Tibial artery (tissue), 4 donors: ENCODE measurements at places on chromosomes 2 and 18.

DNA sequence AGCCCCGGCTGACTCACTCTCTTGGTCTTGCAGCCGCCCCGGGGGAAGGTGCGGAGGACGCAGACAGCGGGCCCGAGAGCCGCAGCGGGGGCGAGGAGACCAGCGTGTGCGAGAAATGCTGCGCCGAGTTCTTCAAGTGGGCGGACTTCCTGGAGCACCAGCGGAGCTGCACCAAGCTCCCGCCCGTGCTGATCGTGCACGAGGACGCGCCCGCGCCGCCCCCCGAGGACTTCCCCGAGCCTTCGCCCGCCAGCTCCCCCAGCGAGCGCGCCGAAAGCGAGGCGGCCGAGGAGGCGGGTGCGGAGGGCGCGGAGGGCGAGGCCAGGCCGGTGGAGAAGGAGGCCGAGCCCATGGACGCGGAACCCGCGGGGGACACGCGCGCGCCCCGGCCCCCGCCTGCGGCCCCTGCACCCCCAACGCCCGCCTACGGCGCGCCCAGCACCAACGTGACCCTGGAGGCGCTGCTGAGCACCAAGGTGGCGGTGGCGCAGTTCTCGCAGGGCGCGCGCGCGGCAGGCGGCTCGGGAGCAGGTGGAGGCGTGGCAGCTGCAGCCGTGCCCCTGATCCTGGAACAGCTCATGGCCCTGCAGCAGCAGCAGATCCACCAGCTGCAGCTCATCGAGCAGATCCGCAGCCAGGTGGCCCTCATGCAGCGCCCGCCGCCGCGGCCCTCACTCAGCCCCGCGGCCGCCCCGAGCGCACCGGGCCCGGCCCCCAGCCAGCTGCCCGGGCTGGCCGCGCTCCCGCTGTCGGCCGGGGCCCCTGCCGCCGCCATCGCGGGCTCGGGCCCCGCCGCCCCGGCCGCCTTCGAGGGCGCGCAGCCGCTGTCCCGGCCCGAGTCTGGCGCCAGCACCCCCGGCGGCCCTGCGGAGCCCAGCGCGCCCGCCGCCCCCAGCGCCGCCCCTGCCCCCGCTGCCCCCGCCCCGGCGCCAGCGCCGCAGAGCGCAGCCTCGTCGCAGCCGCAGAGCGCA lies 12.7 kb downstream of the SALL3 start:
- DNase-seq, result no peak

- DNase-seq, result peak; percentile 67
These were observed 18.4 kb downstream of the SH2D6 start for GRCh38 chr2:85436836-85437487.

GRCh38 chr18:73535990-73536389 lies 611.6 kb downstream of the FBXO15 start:
- DNase-seq, result no peak

DNA sequence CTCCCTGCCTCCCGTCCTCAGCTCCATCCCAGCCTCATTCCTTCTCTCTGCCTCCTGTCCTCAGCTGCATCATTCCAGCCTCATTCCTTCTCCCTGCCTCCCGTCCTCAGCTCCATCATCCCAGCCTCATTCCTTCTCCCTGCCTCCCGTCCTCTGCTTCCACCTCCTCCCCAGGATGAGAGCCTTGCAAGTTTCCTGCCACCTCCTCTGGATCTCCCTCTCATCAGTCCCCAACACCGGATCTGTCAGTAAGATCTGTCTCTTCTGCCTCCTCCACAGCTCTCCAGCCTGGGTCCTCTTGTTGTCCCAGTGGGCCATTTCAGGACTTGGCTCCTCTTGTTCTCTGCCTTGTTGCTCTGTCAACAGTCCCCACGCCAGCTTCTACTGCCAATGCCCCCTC lies 130.9 kb downstream of the NDUFA10 start:
- peak; percentile 35 for DNase-seq

DNA sequence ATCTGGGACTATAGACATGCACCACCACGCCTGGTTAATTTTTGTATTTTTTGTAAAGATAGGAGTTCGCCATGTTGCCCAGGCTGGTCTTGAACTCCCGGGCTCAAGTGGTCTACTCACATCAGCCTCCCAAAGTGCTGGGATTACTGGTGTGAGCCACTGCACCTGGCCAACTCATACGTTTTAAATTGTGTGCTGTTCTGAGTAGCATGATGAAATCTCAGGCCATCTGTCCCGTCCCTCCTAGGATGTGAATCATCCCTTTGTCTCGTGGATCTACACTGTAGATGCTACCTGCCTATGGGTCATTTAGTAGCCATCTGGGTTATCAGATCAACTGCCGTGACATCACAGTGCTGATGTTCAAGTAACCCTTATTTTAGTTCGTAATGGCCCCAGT lies 38.5 kb upstream of the RMP24 start:
- no peak for DNase-seq

- no peak for DNase-seq
These were observed 152.5 kb downstream of the DTNA start for GRCh38 chr18:34862561-34862960.

DNA sequence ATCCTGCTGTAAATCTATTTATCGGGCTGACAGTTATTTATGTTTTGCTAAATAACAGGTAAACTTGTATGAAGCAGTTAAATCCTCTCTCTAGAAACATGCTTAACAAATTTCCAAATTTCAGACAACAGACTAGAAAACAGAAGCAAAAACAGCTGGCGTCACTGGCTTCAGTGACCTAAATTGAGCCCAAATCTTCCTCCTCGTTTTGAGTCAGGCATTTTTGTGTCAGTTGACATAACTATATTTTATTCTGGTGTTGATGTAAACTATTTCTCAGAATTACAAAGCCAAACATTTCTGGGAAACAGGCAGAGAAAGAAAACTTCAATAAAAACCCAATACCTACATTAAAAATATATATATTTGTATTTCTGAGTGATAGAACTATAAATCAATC lies 21.7 kb downstream of the RBMS1 start:
- DNase-seq, result no peak

DNA sequence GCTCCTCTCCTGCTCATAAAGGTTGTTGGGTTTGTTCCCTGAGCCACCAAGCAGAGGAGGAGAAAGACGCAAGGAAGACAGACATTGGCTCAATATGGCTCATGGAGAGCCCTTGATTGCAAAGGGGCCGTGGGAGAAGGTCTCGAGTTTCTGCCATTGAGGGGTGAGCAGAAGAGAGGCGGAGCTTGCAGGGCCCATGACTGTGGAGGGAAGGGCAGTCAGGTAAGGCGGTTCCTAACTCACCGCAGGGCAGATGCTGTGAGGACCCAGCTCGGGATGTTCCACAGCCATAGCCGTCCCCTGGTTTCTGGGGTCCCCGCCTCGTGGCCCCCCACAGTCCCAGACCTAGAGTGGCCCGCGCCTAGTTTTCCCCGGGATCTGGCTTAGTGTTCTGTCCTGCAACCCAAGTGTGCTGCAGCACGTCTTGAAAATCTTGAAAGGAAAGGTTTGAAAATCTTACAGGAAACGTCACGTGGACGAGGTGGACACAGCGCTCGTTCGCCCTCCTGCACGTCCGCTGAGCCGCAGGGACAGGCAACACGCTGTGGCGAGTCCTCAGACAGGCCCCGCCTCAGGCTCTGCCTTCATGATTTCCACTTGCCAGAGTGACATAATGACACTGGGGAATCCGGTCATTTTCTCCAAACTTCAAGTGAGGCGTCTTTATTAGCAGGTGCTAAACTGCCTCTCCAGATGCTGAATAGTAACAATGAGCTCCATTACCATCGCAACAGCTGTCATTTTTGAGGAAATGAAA lies 105.5 kb upstream of the HDAC4 start:
- no peak for DNase-seq

GRCh38 chr2:30702694-30703093 lies 104.6 kb downstream of the CAPN13 start:
- no peak for DNase-seq

- no peak for DNase-seq
These were observed 98.9 kb downstream of the PHLPP1 start for GRCh38 chr18:62814132-62814759.

- DNase-seq, result no peak
These were observed 60.9 kb downstream of the KCTD1 start for GRCh38 chr18:26487437-26487836.

GRCh38 chr2:1366546-1367134 lies 46.6 kb upstream of the TPO start:
- DNase-seq, result peak; percentile 64

GRCh38 chr2:39786761-39787522 lies 7.9 kb upstream of the THUMPD2 start:
- no peak for DNase-seq

GRCh38 chr2:30625701-30626100 lies 178.7 kb downstream of the LCLAT1 start:
- DNase-seq, result no peak

- DNase-seq, result no peak
These were observed 3.6 kb downstream of the LRRTM1 start for GRCh38 chr2:80300954-80301353.

GRCh38 chr2:95301876-95302641 lies 4.9 kb downstream of the KCNIP3 start:
- DNase-seq, result no peak

DNA sequence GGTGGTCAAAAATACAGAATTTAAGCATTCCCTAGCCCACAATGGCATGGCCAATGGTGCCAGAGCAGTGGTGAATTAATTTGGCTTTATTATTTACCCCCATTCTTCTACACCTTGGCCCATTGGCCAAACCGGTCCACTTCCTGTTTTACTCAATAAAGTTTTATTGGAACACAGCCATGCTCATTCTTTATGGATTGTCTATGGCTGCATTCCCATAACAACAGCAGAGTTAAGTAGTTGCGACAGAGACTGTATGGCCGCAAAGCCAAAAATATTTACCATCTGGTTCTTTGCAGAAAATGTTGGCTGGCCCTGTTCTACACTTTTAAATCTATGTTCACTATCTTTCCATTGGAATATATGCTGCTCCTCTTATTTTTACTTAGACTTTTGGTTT lies 130.3 kb upstream of the CCDC68 start:
- DNase-seq, result no peak
